G401 (cell line): ENCODE measurements at places on chromosomes 7 and 10.

GRCh38 chr10:15197276-15197675, 28.8 kb upstream of the NMT2 start:
- DNase-seq = no peak

GRCh38 chr10:59245686-59246085, 69.2 kb downstream of the PHYHIPL start:
- DNase-seq = no peak

GRCh38 chr7:115216652-115217051, 294.8 kb downstream of the MDFIC start:
- DNase-seq = no peak

- DNase-seq = no peak
Observed at GRCh38 chr10:33240258-33240657, 94.2 kb downstream of the NRP1 start.

- DNase-seq = peak; percentile 38
Observed at GRCh38 chr10:118850418-118851061, 95.8 kb upstream of the CACUL1 start.

- peak; percentile 51 for DNase-seq
Observed at GRCh38 chr10:3068968-3069737, 1.8 kb downstream of the PFKP start.

- no peak for DNase-seq
Observed at GRCh38 chr10:23968301-23968700, 240.6 kb upstream of the KIAA1217 start.

GRCh38 chr10:4301291-4302045, 516.5 kb upstream of the KLF6 start:
- DNase-seq = no peak

- DNase-seq = no peak
Observed at GRCh38 chr7:97126483-97127171, 9.1 kb downstream of the SDHAF3 start.

- no peak for DNase-seq
Observed at GRCh38 chr7:55066938-55067337, 48.1 kb downstream of the EGFR start.

GRCh38 chr7:14938181-14938580, 35.6 kb upstream of the DGKB start:
- DNase-seq = no peak

DNA sequence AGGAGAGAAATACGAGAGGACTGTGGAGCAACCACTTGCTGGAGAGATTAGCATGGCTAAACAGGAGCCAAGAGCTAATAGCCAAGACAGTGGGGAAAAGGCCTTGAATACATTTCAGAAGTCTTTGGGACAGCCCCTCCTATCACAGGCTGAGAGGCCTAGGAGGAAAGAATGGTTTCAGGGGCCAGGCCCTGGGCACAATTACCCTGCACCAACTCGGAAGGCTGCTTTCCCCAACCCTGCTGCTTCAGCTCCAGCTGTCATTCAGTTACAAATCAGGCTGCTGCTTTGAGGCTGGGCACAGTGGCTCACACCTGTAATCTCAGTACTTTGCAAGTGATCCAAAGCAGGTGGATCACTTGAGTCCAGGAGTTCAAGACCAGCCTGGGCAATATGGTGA, 32.0 kb upstream of the SLC35G1 start:
- DNase-seq = no peak

DNA sequence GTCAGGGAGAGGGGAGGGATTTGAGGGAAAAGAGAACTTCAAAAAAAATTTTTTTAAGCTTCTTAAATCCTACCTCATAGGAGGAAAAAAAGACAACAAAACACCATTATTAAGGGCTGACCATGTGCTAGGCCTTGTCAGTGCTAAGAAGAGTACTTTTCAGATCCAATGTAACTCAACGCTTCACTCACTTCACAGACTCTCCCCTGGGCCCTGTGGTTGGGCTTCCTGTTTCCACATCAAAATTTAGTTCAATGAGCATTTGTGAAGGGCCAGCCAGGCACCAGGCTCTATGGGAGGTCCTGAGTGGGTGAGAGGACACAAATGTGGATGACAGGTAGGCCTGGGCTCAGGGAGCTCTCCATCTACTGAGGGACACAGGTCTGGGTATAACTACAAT, 249.8 kb downstream of the PTEN start:
- no peak for DNase-seq

GRCh38 chr7:112081778-112082177, 124.4 kb downstream of the DOCK4 start:
- no peak for DNase-seq

DNA sequence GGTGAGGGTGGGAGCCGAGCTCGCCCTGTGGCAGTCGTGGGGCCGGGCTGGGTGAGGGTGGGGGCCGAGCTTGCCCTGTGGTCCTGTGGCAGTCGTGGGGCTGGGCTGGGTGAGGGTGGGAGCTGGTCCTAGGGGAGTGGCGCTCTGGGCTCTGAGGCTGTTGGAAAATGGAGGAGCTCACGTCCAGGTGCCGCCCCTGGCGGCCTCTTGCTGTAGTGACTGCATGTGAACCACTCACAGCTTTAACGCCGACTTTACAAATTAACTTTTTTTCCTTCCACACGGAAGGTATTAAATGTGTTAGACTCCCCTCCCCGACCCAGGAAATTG, 312.6 kb downstream of the WDR37 start:
- peak; percentile 16 for DNase-seq

DNA sequence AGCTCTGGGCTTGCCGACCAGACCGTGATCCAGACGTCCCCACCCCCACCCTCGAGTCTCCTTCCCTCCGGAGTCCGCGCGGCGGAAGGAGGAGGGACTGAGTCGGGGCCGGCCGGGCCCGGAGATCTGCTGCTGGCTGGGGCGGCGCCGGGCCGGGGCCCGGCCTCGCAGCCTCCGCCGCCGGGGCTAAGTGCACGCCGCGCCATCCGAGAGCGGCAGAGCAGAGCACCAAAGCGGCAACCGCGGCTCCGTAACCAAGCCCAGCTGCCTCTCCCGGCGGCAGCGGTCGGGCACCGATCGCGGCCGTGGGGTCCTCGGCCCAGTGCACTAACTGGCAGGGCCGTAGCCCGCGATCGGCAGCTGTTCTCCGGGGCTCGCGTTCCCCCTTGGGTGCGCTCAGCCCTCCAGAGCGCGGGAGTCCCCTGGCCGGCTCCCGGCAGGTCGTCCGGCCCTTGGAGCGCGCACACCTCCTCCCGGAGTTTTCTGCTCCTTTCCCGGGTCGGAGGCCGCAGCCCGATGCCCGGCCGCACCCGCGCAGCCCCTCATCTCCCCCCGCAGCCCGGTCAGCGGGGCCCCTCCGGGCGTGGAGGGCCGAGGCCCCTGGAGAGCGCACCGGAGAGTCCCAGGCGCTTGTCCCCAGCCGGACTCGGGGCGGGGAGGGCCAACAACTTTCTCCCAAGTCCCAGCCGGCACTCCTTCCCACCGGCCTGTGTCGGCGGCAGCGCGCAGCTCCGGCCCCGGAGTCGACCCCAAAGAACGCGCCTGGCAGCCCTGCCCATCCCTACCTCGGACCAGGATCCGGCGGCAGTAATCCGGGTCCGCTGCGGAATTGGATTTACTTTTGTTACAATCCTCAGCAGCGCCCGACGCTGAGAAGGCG, 799 bp downstream of the VAX1 start:
- no peak for DNase-seq

DNA sequence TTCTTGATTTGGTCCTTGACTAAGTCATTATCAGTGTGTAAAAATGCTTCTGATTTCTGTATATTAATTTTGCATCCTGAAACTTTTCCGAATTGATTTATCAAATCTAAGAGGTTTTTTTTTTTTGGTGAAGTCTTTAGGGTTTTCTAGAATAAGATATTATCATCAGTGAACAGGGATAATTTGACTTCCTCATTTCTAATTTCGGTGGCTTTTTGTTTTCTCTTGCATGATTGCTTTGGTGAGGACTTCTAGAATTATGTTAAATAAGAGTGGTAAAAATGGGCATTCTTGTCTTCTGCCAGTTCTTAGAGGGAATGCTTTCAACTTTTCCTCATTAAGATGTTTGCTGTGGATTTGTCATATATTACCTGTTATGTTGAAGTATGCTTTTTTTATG, 170.5 kb downstream of the CCDC7 start:
- no peak for DNase-seq

- no peak for DNase-seq
Observed at GRCh38 chr7:2148814-2149213, 83.9 kb downstream of the MAD1L1 start.

GRCh38 chr7:122219253-122219865, 75.3 kb upstream of the AASS start:
- peak; percentile 53 for DNase-seq

DNA sequence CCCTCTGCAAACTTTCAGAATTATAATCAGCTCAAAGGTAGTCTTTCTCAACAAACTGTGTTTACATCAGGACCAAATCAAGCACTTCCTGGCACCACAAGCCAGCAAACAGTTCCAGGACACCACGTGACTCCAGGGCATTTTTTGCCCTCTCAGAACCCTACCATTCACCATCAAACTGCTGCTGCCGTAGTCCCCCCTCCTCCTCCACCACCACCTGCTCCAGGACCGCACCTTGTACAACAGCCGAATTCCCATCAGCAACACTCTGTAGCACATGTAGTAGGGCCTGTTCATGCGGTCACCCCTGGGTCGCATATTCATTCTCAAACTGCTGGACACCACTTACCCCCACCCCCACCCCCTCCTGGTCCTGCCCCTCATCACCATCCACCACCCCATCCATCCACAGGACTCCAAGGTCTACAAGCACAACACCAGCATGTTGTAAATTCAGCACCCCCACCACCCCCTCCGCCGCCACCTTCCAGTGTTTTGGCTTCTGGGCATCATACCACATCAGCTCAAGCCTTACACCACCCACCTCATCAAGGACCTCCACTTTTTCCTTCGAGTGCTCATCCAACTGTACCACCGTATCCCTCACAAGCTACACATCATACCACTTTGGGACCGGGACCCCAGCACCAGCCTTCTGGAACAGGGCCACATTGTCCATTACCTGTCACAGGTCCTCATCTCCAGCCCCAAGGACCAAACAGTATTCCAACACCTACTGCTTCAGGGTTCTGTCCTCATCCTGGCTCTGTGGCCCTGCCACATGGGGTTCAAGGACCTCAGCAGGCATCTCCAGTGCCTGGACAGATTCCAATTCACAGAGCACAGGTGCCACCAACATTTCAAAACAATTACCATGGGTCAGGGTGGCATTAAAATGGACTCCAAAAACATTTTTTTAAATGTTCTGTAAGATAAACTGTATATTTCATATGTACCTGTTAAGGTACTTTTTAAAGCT, 98.7 kb downstream of the KMT2E start:
- DNase-seq = no peak

GRCh38 chr7:139772873-139773272, 4.9 kb downstream of the HIPK2 start:
- no peak for DNase-seq

GRCh38 chr10:21292763-21293517, 232.5 kb downstream of the SKIDA1 start:
- DNase-seq = peak; percentile 80

- DNase-seq = no peak
Observed at GRCh38 chr10:26361971-26362370, 76.2 kb upstream of the APBB1IP start.

DNA sequence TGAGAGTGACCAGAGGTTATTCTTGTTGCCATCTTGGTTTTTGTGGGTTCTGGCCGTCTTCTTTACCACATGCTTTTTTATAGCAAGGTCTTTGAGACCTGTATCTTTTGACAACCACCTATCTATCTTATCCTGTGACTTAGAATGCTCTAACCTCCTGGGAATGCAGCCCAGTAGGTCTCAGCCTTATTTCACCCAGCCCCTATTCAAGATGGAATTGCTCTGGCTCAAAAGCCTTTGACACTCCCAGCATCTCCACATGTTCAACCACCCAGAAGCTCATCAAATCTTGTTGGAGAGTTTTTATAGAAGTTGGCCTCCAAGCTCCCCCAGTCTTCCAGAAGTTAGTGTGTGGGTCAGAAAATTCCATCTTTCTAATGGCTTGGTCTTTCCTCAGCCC, 464.3 kb upstream of the NRP1 start:
- no peak for DNase-seq

DNA sequence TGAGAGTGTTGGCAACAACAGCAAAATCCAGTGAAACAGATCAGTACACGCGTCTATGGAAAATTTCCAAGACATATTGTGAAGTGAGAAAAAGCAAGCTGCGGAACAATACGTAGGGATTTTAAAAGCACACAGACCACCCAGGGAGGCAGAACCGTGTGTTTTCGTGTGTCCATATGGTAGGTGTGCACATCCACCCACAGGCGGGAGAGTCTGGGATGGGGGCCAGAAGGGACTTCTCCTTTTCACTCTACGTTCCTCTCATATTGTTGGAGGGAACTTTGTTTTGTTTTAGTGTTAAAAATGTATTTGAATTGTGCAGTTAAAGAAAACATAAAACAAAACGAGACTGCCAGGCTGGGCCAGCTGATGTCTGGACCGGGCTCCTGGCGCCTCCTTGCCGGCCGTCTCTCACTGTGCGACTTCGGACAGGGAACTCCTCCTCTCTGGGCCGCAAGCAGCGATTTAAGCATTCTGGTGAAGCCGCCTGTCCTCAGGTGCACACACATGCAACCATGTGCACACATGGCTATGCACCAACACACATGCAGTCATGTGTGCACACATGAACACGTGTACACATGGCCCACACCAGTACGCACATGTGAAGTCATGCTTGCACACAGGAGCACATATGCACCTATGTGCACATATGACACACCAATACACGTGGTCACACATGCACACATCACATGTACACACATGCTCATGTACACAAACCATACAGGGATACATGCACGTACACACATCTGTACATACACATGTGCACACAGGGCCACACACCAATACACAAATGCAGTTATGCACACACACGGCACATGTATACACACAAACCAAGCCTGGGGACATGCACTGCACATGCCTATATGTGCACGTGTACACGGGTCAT, 141.1 kb downstream of the ELFN1 start:
- peak; percentile 37 for DNase-seq

DNA sequence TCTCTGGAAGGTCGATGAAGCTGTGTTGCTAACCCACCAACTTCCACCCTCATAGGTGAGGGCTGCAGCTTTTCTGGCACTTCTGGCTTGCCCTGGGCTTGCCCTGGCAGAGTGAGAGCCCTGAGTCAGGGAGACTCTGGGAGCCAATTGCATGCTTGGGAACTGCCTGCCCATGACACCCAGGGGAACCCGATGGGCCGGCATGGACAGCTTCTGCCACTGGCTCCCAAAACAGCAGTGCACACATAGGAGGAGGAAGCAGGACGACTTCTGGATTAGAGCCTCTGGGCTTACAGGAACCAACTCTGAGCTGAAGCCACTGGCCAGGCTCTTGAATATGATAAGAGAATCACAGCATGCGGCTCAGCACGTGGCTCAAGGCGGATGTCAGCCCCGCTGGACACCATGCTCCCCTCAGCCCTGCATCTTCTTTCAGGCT, 135.2 kb upstream of the UNC5B start:
- DNase-seq = no peak

GRCh38 chr10:110600487-110601101, 33.1 kb downstream of the SMC3 start:
- peak; percentile 72 for DNase-seq

- peak; percentile 23 for DNase-seq
Observed at GRCh38 chr10:6701289-6701688, 121.2 kb upstream of the PRKCQ start.

GRCh38 chr7:77550586-77550985, 13.5 kb downstream of the PTPN12 start:
- no peak for DNase-seq
